ENCODE measurements at places on chromosomes 3 and 15.

DNA sequence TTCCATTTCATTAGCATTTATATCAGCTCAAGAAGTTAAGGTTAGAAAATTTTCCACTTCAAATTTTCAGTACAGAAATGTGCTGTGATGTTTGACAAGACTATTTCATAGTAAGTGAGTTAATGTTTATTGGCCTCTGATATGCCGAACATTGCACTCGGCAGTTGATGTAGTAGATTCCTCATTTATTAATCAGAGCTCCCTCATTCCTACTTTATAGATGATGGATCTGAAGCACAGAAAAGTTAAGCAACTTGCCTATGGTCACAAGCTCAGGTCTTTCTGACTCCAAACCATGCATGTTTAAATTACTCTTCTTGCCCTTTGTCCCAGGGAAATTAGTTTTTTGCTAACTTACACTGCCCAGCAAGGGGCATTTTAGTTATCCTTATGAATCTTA is 92.0 kb downstream of the ATG7 start:
- DNase-seq, result no peak

DNA sequence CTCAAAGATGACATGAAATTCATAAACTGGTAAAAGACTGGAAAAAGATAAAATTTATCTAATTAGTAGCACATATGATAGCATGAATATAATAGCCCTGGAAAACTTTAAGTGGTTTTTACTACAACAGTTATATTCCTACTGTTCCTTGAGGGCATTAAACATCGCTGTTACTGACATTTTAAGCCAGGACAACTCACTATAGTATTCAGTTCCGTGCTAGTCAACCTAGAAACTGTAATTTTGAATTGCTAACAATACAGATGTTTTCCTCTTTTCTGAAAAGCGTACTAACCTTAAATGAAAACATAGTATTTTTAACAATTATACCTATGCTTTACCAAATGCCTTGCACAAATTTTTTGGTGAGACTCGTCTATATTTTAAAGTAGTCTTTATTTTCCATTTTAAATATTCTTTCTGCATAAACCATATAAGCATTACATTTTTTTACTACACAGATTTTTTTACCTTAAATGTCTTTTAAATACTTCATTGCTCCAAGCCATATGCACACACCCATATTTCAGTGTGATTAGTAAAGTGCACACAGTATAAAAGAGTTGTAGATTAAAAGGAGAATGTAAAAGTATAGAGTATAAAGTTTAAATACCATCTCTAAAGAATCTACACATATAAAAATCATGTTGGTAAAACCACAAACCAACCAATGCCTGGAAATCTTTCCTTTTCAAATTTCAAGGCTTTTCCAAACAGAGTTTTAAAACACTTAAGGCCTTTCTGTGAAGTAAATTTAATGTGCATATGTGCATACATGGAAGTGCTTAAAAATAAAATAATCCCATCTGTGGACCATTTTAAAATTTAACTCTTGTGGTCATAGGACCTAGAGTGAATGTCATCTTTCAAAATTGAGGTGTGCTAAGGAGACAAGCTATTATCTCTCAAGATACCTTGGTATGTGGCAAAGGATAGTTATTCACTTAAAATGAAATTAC is 20.1 kb upstream of the CBLB start:
- DNase-seq, result no peak

- DNase-seq, result no peak
Observed at GRCh38 chr3:170746175-170746942, 123.6 kb downstream of the RPL22L1 start.

DNA sequence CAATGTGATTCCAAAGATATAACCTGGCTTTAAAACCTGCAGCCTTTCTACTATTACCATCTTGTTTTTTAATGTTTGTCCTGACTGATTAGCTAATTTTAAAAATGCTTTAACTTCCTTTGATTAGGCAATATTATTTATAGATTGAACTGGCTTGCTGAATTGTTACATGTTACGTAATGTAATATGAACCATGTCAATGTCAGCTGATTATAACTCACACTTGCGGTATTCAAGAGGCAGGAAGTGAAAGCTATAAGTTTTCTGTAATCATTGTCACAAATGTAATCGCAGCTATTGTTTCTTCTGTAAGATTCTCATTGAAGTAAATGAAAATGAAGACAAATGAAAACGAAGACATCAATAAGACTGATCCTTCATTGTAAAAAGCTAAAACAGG is 146.8 kb downstream of the ROBO2 start:
- DNase-seq, result no peak

GRCh38 chr3:138456961-138457862 is 22.8 kb downstream of the ESYT3 start:
- no peak for DNase-seq

DNA sequence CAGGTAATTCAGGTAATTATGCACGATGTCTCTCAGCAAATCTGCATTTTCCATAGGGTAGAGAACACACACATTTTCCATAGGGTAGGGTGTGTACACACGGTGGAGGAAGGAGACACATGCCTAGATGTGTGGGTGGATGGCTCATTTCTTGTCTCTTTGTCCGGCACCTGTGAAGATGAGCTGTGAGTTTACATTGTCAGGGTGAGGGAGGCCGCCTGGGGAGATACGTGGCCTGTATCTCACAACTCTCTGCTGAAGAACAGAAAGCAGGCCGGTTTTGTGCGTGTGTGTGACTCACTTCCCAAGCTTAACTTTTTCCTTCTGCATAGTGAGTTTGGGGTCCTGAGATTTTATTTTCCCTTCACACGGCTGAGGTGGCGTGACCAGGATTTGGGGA is 60.3 kb downstream of the SLC6A6 start:
- DNase-seq, result no peak

DNA sequence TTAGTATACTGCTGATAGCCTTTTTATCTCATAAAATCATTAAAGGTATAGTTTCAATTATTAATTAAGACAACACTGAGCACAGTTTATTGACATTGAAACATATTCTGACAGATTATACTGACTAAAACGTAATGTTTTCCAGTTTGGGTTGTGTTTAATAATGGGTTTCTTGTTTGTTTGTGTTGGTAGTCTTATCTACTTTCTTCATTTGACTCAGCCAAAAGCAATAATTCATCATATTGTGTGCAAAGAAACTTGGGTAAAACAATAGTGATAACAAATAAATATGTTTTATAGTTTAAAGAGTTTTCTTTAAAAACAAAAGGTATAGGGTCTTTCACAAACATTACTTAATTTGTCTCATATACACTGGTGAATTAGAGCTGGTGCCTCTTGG is 629.2 kb upstream of the AGTR1 start:
- DNase-seq, result no peak

GRCh38 chr15:95450413-95450812 is 880.1 kb upstream of the NR2F2 start:
- no peak for DNase-seq

DNA sequence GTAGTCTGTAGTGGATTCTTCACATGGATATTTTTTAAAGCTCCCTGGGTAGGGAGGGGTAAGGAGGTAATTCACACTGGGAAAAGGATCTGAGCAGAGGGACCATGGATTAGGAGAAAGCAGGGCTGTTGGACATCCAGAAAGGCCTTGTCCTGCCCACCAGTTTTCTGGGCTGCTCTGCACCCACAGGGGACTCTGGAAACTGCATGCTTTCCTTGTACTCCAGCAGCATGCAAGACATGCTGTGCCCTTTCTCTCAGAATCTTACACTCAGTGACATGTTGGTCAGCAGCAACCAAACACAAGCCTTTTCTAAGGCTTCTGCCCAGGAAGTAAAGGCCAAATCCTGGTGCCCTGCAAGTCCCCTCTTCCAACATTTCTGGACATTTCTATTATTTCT is 2.5 kb upstream of the FBN1 start:
- DNase-seq, result no peak

GRCh38 chr3:110381992-110382391 is 689.6 kb upstream of the NECTIN3 start:
- no peak for DNase-seq

GRCh38 chr3:100730524-100730923 is 21.2 kb downstream of the TFG start:
- no peak for DNase-seq

- DNase-seq, result peak; percentile 72
Observed at GRCh38 chr3:156605686-156606605, 51.0 kb upstream of the SSR3 start.

- no peak for DNase-seq
Observed at GRCh38 chr15:52567871-52568600, 794 bp downstream of the ARPP19 start.

DNA sequence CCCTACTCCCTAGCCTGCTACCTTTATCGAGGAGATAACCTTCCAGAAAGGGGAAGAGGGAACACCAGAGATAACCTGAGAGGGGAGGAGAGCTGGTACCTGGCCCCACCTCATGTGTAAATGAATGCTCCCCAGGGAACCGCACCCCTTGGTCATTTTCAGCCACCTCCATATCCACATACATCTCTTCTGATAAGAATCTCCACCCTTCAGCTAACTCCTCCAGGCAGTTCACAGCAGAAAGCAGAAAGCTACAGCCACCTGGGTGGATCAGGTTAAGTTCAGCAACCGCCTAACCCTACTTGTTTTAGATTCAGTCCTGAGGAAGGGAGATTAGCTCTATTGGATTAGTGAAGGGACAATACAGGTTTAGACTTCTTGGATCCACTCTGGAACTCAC is 38.0 kb upstream of the TIMP4 start:
- DNase-seq, result no peak
